T-cell (primary cell): ENCODE measurements at places on chromosomes 5 and 9. TPM values are rescaled to one million over a fixed set of nuclear protein-coding genes. Genes with fewer than 3 reads are reported as not detected.

The IFNB1 gene
- not detected for total RNA-seq

The PRRX2 gene
- not detected for total RNA-seq

DNA sequence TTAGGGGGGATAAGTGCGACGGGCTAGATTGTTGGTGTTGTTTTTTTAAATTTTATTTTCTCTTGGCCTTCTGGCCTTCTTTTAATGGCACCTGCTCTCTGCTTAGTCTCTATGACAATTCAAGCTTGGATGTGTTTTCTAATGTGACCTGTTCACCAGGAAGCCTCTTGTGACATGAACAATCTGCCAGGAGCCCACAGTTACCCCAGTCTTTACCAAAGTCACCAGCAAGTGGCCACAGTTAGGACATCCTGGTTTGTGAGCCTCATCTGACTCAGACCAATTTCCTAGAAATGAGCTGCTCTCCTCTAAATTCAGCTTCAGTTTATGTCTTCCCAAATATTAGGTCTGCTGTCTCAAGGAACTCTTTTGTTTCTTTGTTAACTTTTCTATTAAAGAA is 135.8 kb downstream of the TLE4 start:
- no peak overlapping the region for H3K4me3 ChIP-seq
- H3K36me3 ChIP-seq: peaks cover 67% of the 10 kb centered on the region
- H3K4me1 ChIP-seq: no peaks in the 10 kb centered on the region
- no peak for DNase-seq
- no peaks in the 10 kb centered on the region for H3K27me3 ChIP-seq

DNA sequence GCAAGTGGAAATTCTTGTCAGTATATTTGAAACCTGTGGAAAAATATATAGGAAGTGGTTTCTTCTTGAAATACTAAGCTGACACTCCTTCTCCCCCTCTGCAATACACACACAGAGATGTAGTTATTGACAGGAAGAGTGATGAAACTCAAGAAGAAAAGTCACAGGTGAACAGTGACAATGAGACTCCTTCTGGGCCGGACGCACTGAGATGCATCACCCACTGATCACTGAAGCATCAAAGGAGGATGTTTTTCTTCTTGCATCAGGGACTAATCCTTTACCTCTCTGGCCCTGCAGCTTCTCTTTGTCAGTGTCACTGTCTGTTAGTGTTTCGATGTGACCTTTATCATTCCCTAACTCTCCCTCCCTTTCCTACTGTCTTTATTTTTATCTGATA is 1864.2 kb upstream of the C9orf72 start:
- H3K4me1 ChIP-seq: no peaks in the 10 kb centered on the region
- H3K27me3 ChIP-seq: no peaks in the 10 kb centered on the region
- H3K36me3 ChIP-seq: no peaks in the 10 kb centered on the region
- DNase-seq: no peak
- H3K27ac ChIP-seq: no peak overlapping the region
- no peak overlapping the region for H3K4me3 ChIP-seq

- H3K27ac ChIP-seq: no peak overlapping the region
- no peaks in the 10 kb centered on the region for H3K27me3 ChIP-seq
- H3K4me3 ChIP-seq: no peak overlapping the region
- peaks cover 23% of the 10 kb centered on the region for H3K4me1 ChIP-seq
- H3K36me3 ChIP-seq: peaks cover 44% of the 10 kb centered on the region
These were observed 3.1 kb downstream of the TOR1B start for GRCh38 chr9:129806061-129806460.

GRCh38 chr5:140024928-140025327 is 18.2 kb downstream of the NRG2 start:
- H3K4me1 ChIP-seq: no peaks in the 10 kb centered on the region
- no peak overlapping the region for H3K27ac ChIP-seq
- H3K4me3 ChIP-seq: no peak overlapping the region
- DNase-seq: no peak
